Stimulated activated naive B cell treated with anti-CD40 and anti-IgM and Interleukin-4, amounts not matched to agents 10 μg/mL and 1 μg/mL and 100 μg/mL, for 72 hours (primary cell): ENCODE measurements at places on chromosomes 1 and 21.

- H3K4me1 ChIP-seq, result peaks cover 19% of the 10 kb centered on the region
- H3K27me3 ChIP-seq, result no peaks in the 10 kb centered on the region
- peak overlapping the region; percentile 97 for H3K4me3 ChIP-seq
- peak; percentile 90 for DNase-seq
- H3K27ac ChIP-seq, result peak overlapping the region; percentile 96
Measured at GRCh38 chr1:26692793-26693490, 2.9 kb upstream of the ARID1A start.

DNA sequence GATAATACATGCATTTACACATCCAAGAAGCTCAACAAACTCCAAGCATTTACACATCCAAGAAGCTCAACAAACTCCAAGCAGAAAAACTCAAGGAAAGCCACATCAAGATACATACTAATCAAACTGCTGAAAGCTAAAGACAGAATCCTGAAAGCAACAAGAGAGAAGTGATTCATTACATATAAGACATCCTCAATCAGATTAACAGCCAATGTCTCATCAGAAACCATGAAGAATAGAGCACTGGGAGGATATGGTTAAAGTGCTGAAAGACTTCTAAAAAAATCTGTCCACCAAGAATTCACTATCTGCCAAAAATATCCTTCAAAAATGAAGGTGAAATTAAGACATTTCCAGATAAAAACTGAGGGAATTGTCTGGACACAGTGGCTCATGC is 45.7 kb upstream of the BATF3 start:
- DNase-seq, result no peak
- no peaks in the 10 kb centered on the region for H3K27me3 ChIP-seq
- H3K4me3 ChIP-seq, result no peak overlapping the region
- peaks cover 24% of the 10 kb centered on the region for H3K36me3 ChIP-seq
- no peak overlapping the region for H3K27ac ChIP-seq

- no peak overlapping the region for H3K27ac ChIP-seq
- H3K36me3 ChIP-seq, result no peaks in the 10 kb centered on the region
- no peak overlapping the region for H3K4me3 ChIP-seq
- H3K27me3 ChIP-seq, result no peaks in the 10 kb centered on the region
- DNase-seq, result no peak
- no peaks in the 10 kb centered on the region for H3K4me1 ChIP-seq
Measured at GRCh38 chr1:64539289-64539688, 69.4 kb downstream of the CACHD1 start.

DNA sequence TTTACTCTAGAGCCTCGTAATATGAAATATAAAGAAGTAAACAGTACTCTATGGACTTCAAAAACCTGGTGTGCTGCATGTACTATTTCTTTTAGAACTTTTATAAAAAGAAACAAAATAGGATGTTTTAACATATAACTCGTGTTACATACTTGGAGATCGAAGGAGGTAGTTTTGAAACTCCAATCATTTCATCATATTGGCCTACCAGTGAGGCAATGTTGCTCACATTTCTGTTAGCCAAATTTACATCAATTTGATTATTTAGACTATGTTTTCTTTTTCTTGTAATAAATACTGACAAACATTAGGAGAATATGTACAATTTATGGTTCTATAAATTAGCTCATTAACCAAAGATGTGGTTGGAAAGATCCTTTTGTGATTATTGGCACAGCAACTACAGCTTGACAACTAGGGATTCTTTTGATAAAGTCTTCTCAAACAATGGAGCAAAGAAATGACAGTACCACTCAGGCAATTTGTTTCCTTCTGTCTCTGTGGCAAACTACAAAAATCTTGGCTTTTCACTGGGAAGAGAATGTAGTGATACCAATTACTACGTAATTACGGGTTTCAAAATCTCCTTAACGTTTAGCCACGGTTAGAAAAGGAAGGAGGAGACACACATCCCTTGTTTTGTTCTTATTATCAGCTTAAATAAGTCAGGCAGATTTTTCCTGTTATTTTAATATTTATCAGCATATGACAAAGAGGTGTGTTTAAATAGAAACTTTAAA is 266.6 kb upstream of the SGIP1 start:
- peaks cover 28% of the 10 kb centered on the region for H3K4me1 ChIP-seq
- no peak overlapping the region for H3K27ac ChIP-seq
- H3K36me3 ChIP-seq, result no peaks in the 10 kb centered on the region
- no peak overlapping the region for H3K4me3 ChIP-seq

DNA sequence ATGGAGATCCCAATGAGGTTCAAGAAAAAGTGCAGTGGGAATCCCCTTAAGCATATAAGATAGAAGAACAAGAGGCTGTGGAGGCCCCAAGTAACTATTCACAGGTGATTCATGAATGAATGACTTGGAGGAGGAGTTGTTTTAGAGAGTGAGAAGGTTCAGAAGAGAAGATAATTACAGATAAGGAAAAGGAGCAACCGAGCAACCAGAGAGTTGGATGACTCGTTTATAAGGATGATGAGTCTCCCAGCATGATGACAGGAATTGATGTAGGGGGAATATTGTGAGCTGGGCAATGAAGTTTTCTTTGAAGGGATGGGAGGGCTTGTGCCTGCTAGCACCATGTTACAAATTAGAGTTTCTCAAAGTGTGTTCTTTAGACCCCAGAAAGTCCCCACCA is 9.8 kb downstream of the C8A start:
- DNase-seq, result no peak
- H3K4me3 ChIP-seq, result no peak overlapping the region
- H3K27me3 ChIP-seq, result peaks cover 5% of the 10 kb centered on the region
- H3K27ac ChIP-seq, result no peak overlapping the region
- no peaks in the 10 kb centered on the region for H3K4me1 ChIP-seq

- peaks cover 18% of the 10 kb centered on the region for H3K36me3 ChIP-seq
- H3K27me3 ChIP-seq, result no peaks in the 10 kb centered on the region
- H3K4me1 ChIP-seq, result peaks cover 34% of the 10 kb centered on the region
- peak overlapping the region; percentile 99 for H3K27ac ChIP-seq
- peak; percentile 21 for DNase-seq
Measured at GRCh38 chr1:203796236-203796605, 798 bp downstream of the ZBED6 start.

GRCh38 chr1:113199760-113200455 is 126.9 kb downstream of the LRIG2 start:
- no peaks in the 10 kb centered on the region for H3K36me3 ChIP-seq
- H3K4me1 ChIP-seq, result no peaks in the 10 kb centered on the region
- no peak overlapping the region for H3K27ac ChIP-seq
- DNase-seq, result no peak

GRCh38 chr1:31822766-31823165 is 6.9 kb upstream of the SPOCD1 start:
- peaks cover 14% of the 10 kb centered on the region for H3K4me1 ChIP-seq
- DNase-seq, result no peak
- H3K36me3 ChIP-seq, result no peaks in the 10 kb centered on the region
- H3K27me3 ChIP-seq, result no peaks in the 10 kb centered on the region

DNA sequence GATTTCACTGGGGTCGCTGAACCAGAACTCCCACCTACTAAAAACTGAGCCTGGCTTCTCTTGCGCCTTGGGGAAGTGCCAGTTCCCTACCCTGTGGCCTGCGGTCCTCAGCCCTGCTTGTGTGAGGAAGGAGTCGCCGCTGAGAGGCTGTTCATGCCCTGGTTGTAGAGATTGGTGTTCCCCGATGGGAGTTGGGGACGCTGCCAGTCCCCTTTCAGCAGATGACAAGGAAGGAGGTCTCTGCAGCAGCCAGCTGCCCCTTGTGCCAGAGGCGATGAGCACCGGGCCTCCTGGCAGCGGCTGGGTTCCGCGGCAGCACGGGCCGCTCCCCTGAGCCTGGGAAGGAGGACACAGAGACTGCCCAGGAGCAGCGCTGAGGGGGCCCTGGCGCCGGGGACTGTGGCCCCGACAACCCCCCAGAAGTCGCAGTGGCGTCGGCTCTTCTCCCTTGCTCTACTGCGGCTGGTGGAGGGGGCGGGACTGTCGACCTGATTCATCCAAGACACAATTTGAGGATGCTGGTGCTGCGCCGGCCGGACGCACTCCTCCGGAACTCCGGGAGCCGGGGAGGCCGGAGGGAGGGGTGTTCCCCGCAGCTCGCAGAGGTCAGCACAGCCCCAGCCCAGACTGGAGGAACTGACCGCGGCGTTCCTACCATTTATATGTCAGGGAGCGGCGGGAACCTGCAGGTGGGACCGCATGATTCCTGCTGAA is 12.0 kb upstream of the ADORA3 start:
- H3K27me3 ChIP-seq, result no peaks in the 10 kb centered on the region
- peaks cover 64% of the 10 kb centered on the region for H3K4me1 ChIP-seq
- peak; percentile 54 for DNase-seq
- H3K4me3 ChIP-seq, result peak overlapping the region; percentile 92

GRCh38 chr1:192787914-192788585 is 20.8 kb upstream of the RGS2 start:
- H3K27ac ChIP-seq, result no peak overlapping the region
- H3K4me1 ChIP-seq, result no peaks in the 10 kb centered on the region
- no peaks in the 10 kb centered on the region for H3K36me3 ChIP-seq
- H3K4me3 ChIP-seq, result no peak overlapping the region
- peaks cover 4% of the 10 kb centered on the region for H3K27me3 ChIP-seq

GRCh38 chr1:30315185-30315960 is 408.0 kb downstream of the MATN1 start:
- no peak overlapping the region for H3K4me3 ChIP-seq
- no peak overlapping the region for H3K27ac ChIP-seq
- H3K27me3 ChIP-seq, result peaks cover 62% of the 10 kb centered on the region
- H3K4me1 ChIP-seq, result no peaks in the 10 kb centered on the region
- H3K36me3 ChIP-seq, result no peaks in the 10 kb centered on the region
- no peak for DNase-seq

- no peaks in the 10 kb centered on the region for H3K36me3 ChIP-seq
- H3K4me3 ChIP-seq, result no peak overlapping the region
Measured at GRCh38 chr1:68121536-68121935, 71.1 kb upstream of the DIRAS3 start.

DNA sequence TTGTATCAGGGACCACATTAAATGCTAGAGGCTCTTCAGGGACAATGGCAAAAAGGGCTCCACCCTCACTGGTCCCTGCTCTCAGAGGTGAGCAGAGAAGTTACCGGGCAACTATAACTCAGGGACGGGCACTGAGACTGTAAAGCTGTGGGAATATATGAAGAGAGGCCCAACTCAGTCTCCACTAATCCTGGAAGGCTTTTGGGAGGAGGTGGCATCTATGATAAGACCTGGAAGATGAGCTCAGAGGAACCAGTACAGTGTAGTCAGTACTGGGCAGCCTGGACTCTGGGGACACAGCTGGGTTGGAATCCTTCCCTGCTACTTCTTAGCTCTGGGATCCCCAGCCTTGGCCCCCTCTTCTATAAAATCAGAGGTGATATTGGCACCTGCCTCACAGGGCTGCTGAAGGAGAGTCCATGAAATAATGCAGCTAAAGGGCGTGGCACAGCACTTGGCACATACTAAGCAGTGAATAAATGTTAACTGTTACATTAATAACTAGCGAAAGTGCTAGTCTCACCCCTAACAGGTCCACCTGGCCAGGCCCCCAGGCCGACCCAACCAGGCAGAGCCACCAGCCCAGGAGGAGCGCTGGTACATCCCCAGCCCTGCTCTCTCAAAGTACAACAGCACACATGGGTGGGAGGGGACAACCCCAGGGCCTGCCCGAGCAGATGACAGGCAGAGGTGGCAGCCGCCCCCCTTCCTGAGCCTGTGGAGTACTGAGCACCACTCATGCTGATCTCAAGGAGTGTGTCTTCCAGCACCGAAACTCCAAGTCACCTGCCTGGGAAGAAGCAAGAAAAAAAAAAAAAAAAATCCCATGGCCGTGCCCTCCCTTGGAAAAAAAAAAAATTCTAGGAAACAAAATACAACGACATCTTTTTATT is 62.7 kb downstream of the CASZ1 start:
- peak overlapping the region; percentile 0 for H3K27ac ChIP-seq
- no peaks in the 10 kb centered on the region for H3K27me3 ChIP-seq
- no peaks in the 10 kb centered on the region for H3K36me3 ChIP-seq
- H3K4me3 ChIP-seq, result no peak overlapping the region
- peak; percentile 45 for DNase-seq

- H3K4me3 ChIP-seq, result no peak overlapping the region
- H3K36me3 ChIP-seq, result no peaks in the 10 kb centered on the region
- H3K27ac ChIP-seq, result no peak overlapping the region
- no peaks in the 10 kb centered on the region for H3K27me3 ChIP-seq
- no peak for DNase-seq
Measured at GRCh38 chr1:207444514-207445217, 9.5 kb upstream of the CR2 start.

- H3K36me3 ChIP-seq, result no peaks in the 10 kb centered on the region
- no peak for DNase-seq
- H3K4me1 ChIP-seq, result no peaks in the 10 kb centered on the region
- H3K27me3 ChIP-seq, result peaks cover 6% of the 10 kb centered on the region
Measured at GRCh38 chr1:9990944-9991343, 6.1 kb upstream of the RBP7 start.

- no peaks in the 10 kb centered on the region for H3K27me3 ChIP-seq
- H3K36me3 ChIP-seq, result no peaks in the 10 kb centered on the region
- no peak for DNase-seq
- no peaks in the 10 kb centered on the region for H3K4me1 ChIP-seq
- H3K27ac ChIP-seq, result no peak overlapping the region
- H3K4me3 ChIP-seq, result no peak overlapping the region
Measured at GRCh38 chr21:16169102-16169511, 439.3 kb downstream of the USP25 start.

DNA sequence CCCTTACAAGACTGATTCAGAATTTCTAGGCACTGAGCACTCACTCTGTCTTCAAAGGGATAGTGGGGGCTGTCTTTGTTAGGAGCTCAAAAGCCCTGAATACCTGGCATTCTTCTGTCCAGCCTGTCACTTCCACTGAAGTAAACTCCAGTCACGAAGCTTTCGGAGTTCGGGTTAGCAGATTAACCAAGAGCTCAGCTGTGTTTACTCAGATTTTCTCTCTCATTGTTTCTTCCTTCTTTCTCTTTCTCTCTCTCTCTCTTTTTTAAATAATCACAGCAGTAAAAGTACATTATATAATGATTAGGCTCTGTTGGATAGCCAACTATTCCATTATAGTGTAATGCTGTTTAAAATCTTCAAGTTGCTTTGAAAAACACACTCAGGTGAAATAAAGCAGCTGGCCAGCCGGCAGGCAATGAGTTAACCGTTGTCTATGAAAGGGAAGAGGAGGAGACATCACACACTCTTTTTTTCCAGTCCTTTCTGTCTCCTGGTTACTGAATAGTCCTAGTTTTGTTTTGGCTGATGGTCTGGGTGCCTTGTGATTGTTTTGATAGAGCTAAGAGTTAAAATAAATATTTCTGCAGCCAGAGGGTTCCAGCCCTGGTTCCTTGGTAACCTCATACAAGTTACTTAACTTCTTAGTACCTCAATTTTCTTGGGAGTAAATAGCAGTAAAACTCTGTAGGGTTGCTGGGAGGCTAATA is 89.8 kb downstream of the ADSS2 start:
- H3K27me3 ChIP-seq, result no peaks in the 10 kb centered on the region
- H3K4me1 ChIP-seq, result no peaks in the 10 kb centered on the region
- H3K36me3 ChIP-seq, result peaks cover 8% of the 10 kb centered on the region

DNA sequence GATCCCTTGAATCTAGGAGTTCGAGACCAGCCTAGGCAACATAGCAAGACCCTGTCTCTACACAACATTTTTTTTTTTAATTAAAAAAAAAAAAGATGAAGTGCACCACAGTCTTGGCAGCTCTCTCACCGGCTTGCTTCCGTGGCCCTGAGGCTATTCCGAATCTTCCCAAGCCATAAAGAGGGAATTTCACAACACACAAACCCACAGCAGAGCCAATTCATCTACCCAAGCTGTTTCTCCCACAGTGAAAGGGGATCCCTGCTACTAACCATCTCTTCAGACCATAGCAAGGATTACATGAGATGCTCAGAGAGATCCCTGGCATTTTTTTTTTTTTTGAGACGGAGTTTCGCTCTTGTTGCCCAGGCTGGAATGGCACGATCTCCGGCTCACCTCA is 8.3 kb upstream of the CHD5 start:
- no peak overlapping the region for H3K27ac ChIP-seq
- peaks cover 18% of the 10 kb centered on the region for H3K4me1 ChIP-seq
- H3K36me3 ChIP-seq, result peaks cover 56% of the 10 kb centered on the region
- H3K4me3 ChIP-seq, result no peak overlapping the region
